Activated gamma-delta T cell treated with anti-CD3 and anti-CD28 coated beads, Interleukin-2, amount 50 U/mL, for 16 hours (primary cell): ENCODE measurements at places on chromosomes 6 and 20.

GRCh38 chr6:107064579-107065065 lies 36.6 kb downstream of the MTRES1 start:
- no peak for DNase-seq

GRCh38 chr6:54327631-54328030 lies 19.4 kb downstream of the TINAG start:
- no peak for DNase-seq

DNA sequence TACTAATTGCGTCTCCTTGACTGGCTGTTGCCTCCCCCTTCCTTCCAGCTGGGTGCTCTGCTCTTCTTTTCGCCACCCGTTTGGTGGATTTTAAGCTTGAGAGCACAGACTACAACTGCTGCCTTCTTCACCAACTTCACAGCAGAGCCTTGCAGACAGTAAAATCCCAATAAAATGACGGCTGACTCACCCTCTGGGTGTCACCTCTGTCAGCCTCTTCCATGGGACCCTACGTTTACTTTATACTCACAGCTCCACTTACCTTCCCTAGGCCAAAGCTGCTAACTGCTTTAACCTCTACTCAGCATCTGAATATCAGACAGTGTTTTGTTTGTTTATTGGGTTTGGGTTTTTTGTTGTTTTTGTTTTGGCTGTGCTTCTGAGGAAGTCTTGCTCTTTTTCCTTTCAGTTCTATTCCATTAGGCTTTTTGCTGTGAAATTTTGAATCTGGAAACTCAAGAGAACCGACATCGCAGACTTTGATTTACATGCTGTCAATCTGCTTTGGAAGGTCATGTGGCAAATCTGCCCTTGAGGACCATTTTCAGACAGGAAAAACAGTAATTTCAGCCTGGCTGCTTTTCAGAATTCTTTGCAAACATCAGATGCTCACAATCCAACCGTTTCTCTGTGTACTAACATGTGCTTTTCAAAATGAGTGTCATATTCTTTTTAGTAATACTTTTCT lies 2.4 kb downstream of the AGPAT4 start:
- no peak for DNase-seq

- no peak for DNase-seq
Measured at GRCh38 chr20:642398-643174, 10.4 kb downstream of the SRXN1 start.

DNA sequence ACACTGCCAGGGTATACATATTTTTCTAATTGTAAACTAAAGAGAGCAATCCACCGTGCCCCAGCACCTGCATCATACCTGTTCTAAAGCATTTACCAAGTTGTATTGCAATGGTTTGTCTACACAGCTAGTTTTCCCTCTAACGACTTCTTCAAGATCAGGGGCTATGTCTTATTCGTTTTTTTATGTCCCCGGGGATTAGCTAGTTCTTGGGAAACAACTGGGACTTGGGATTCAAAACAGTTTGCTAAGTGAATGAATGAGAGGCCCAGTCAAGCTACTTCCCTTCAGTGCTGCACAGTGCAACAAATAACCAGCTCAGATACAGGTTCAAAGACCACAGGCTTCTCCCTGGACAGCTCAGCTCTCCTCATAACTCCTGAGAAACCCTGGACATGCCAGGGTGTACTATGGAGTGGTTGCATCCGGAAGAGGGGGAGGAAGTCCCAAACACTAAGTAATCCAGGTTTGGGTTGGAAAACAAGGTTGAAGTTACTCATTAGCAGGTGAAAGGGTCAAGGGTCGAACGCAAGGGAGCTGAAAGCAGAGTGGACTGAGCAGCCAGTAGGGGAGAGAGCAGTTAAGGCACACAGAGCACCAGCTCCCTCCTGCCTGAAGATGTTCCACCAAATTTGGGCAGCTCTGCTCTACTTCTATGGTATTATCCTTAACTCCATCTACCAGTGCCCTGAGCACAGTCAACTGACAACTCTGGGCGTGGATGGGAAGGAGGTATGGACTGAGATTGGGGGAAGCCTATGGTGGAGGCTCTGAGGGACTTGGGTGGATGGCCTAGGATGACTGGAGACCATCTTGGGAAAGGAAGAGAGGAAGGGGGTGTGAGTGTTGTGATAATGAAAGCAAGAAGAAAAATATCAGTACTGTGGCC lies at the start of gene APOM:
TSS of gene APOM (plus strand) at position 546 of the 889 bp plus-strand sequence. CDS start at position 619, 73 bp downstream.
- no peak for DNase-seq

- no peak for DNase-seq
Measured at GRCh38 chr6:33837971-33838665, 34.3 kb upstream of the MLN start.

- DNase-seq = no peak
Measured at GRCh38 chr6:1382883-1383728, 6.3 kb upstream of the FOXF2 start.

DNA sequence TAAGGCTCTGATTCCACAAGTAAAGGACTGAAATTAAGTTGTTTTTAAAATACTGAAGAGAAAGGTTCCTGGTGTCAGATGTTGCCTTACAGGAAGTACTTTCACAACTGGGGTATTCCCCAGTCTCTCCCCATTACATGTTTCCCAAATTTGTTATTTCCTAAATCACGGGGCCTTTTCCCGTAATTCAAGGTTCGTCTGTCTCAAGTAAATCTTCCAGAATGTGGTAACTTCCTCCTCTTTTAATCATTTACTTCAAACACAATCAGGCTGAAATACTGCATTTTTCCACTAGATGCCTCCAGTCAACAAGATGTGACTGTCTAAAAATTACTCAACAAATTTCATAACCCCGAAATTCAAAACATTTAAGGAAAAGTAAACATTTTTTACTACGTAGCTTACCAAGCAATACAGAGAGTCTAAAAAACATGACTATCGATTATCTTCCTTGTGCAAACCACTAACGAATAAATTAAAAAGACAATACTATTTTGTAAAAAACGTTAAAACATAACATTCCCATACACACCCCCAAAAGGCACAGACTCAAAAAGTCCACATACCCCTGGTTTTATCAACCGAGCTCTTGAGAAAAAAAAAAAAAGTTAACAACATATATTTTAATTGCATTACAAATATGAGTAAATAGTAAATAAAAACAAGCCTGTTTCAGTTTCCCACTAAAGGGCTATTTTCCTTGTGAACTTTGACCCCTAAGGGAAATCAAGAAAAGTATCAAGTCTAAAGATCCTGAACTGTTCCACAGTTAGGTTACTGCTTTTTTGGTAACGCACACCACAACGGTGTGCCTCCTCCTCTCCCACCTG lies 1.7 kb downstream of the SOD2 start:
- DNase-seq = no peak

DNA sequence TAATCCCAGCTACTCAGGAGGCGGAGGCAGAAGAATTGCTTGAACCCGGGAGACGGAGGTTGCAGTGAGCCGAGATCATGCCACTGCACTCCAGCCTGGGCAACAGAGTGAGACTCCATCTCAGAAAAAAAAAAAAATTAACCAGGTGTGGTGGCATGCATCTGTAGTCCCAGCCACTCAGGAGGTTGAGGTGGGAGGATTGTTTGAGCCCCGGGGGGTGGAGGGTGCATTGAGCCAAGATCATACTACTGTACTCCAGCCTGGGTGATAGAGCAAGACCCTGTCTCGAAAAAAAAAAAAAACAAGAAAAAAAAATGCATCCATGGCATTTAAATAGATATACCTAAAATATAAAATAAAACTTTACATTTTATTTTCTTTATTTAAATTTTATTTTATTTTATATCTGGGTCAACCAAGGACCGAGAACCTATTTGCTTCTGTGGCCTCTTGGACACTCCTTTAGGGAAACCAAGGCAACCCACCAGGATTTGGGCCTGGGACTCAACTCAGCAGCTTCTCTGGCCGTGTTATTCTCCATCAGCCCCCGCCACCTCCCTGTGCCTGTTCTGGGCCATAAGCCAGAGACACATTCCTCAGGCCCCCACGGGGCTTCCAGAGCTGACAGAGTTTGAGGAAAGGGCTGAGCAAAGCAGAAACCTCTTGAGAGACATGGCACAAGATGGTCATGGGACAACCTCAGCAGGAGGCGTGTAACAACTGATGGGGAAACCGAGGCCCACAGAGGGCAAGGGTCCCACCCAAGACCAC lies 6.2 kb downstream of the SNTA1 start:
- DNase-seq = no peak

GRCh38 chr6:26571592-26572296 lies 25.0 kb upstream of the ABT1 start:
- no peak for DNase-seq

- DNase-seq = no peak
Measured at GRCh38 chr6:12751694-12752325, 35.2 kb downstream of the PHACTR1 start.

DNA sequence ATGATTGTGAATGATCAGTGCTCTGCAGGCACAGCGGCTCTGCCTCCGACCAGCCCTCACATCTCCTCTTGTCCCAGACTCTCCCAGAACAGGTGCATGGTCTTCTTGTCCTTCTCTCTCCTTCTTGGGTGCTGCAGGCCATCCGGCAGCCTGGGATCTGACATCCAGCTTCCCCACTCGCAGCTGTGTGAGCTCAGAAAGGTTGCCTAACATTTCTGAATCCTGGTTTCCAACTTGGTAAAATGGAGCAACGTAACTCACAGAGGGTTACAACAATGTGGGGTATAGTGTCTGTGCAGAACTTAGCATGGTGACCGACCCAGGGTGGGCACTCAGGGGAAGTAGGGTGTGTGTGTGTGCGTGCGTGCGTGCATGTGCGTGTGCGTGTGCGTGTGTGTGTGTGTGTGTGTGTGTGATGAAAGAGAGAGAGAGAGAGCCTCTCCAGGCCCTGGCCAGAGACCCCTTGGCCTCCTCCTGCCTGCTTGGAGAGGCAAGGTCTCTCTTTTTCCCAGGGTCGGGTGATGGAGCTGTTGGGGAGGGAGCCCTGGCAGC lies 110.1 kb downstream of the SNX5 start:
- DNase-seq = no peak

DNA sequence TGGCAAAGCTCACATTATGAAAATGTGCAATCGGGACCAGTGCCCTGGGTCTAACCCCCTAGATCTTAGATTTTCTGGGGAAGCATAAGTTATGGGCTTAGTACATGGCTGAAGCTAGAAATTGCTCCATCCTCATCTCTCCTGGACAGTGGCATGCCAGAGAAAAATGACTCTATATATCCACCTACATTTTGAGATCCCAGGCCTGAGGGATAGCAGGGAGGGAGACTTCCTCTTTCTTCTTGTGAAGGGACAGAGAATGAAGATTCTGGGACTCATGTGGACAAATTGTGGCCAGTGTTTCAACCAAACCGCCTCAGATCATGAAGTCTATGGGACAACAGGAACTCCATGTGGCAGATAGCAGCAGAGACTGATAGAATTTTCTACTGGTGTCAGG lies 35.4 kb downstream of the GSTA2 start:
- DNase-seq = no peak

GRCh38 chr20:53570446-53571276 lies 23.0 kb downstream of the ZNF217 start:
- no peak for DNase-seq
